ENCODE measurements at places on chromosomes 2 and 18. TPM values are rescaled to one million over a fixed set of nuclear protein-coding genes. Genes with fewer than 3 reads are reported as not detected.

DNA sequence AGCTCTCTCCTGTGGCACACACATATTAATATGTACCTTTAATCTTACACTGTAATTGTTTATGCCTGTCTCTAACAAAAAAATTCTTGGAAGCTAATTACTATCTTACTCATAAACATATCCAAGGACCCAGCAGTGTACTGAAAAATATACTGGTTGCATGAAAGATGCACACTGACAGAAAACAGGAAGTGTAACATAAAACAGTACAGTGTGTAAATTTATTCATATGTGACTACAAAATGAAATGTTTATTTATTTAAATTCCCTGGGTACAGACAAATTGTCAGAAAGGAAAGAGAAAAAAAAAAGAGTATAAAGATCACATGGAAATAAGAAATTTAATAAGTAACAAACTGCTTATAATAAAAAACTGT is 28.5 kb downstream of the TMEM131 start:
- DNase-seq: no peak

DNA sequence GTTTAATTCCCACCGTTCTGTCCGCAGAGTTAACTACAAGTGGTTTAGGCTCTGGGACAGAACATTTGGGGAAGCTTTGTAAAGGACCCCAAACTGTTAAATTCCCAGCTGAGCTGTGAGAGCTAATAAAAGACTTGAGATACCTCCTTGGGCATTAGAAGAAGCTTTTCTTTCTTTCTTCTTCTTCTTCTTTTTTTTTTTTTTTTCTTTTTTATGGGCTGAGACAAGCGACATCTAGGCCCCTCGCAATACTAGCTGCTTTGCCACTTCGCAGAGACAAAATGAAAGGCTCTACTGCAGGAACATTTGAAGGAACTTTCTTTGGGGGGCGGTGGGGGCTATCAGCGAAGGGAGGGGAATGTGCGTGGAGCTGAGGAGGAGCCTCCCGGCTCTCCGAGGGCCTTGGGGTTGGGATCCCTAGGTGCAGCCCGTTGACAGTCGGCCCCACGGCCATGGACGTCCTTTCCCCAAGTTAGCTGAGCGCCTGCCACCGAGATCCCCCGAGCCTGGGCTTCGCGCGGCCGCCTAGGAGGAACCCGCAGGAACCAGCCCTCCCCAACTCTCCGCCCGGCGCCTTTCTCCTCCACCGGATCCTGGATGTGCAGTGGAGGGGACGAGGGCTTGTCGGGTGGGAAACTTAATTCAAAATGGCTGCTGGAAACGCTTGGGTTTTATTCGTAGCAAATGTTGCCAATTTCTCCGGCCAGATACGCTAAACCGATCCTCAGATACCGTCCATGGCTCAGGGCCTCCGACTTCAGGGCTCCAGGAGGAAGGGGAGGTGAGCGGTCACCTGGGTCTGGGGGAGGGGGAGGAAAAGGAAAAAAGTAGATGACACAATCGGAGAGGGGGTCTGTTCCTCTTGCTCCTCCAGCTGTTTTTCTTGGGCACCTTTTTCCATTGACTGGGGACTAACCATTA is 4.2 kb downstream of the MEIS1 start:
- peak; percentile 58 for DNase-seq

FHL2 gene
- polyA plus RNA-seq: 23.4 TPM

POTEI gene
- polyA plus RNA-seq: not detected

GRCh38 chr2:106749823-106750222 is 136.1 kb downstream of the ST6GAL2 start:
- no peak for DNase-seq

DNA sequence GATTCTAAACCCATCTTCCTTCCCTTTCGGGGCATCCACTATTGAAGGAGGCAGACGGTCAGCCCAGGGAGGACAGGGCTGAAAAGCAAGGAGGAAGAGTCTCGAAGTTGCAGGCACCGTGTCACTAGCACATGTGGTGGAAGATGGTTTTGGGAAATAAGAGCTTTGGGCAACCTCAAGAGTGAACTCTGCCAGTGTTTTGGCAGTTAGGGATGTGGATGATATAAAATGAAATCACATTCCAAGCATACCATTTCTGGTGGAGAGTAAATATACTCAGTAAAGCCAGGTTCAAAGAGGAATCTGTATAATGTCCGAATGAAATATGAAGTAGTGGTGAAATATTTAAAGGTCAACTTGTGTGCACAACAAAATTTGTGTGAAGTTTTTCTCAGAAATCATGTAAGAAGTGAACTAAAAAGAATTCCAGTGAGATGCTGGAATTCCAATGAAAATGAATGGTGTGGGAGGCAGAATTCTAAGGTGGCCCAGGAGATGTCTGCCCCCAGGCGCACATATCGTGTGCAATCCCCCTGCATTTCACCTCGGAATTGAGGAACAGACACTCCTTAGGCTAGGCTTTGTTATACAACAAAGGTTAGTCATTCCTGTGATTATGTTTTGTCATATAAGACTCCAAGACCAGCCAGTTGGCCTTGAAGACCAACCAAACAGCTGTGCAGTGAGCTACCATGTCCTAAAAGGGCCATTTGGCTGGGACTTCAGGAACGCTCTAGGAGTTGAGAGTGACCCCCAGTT is 147.1 kb downstream of the SH3BP4 start:
- no peak for DNase-seq

GRCh38 chr18:46652372-46652771 is 4.6 kb downstream of the LOXHD1 start:
- no peak for DNase-seq

DNA sequence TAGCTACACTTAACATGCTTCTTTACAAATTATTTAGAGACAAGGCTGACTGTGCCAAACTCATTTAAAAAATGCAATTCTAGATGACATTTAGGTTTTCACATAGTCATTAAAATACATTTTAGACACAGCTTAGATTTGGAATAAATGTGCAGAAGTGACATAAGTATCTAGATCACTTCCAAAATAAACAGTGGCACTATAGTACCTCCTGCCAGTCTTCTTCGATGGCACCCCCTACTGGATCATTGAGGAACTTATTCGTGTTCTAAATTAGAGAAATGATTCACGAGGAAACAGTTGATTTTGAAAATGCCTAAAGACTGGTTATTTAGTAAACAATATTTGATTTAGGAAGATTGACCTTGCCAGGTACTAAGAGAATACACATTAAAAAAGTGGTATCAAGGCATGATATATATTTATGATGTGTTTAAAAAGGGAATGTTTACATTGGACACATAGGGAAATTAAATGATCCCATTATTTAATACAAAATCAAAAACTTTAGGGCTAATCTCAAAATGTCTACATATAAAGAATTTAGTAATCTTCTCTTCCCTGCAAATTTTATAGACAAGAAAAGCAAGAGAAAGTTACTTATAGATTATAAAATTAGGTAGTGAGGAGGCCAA is 323.9 kb downstream of the XIRP2 start:
- DNase-seq: peak; percentile 63

GRCh38 chr2:126787289-126787688 is 111.4 kb upstream of the TEX51 start:
- DNase-seq: no peak

DNA sequence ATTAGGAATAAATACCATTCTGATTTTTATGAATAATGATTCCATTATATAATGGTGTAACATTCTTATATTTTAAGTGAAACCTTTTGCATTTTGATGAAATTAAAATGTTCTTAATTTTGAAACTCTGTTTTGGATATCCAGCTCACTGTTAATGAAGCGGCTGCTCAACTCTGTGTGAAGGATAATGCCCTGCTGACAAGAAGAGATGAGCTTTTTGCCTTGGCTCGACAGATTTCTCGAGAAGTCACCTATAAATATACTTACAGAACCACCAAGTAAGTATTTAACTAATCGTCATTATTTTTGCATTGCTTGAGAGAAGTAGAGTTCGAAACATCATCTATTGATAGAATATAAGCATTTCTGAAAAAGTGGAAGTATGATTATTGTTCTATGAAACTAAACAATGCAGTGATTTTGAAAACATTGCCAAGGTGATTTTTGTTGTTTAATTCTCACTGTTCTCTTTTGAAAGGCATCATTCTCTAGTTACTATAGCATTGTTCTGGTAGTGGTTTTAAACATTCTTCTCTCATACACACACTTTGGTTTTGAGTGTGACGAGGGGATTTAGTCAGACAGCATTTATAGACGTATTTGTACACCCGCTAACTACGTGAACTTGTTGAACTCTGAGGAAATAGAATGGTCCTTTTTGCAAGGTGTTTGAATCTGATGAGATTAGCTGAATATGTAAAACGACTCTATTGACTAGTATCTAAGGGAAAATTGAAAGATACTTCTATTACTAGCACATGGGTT is 21.5 kb downstream of the NAB1 start:
- DNase-seq: no peak

- DNase-seq: no peak
Measured at GRCh38 chr18:49967171-49967570, 153.8 kb upstream of the ACAA2 start.

PRKAG3 gene
- polyA plus RNA-seq: not detected

GRCh38 chr2:37523814-37524362 is 147.6 kb downstream of the CDC42EP3 start:
- DNase-seq: no peak

DNA sequence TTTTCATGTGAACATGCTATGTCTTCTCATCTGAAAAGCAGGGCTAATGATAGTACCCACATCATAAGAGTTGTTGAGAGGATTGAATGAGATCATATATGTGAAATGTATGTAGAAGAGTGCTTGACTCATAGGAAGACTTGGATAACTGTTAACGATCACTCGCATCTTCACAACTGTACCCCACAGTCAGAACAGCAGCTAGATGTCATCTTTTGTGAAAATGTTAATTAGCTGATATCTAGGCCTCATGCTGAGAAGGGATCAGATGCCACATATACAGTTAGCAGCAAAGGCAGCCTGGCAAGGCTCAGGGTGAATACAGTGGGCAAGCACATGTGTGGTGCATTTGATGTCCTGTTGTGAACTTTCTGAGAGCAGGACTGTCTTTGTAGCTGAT is 24.2 kb downstream of the MAP3K20 start:
- no peak for DNase-seq

DNA sequence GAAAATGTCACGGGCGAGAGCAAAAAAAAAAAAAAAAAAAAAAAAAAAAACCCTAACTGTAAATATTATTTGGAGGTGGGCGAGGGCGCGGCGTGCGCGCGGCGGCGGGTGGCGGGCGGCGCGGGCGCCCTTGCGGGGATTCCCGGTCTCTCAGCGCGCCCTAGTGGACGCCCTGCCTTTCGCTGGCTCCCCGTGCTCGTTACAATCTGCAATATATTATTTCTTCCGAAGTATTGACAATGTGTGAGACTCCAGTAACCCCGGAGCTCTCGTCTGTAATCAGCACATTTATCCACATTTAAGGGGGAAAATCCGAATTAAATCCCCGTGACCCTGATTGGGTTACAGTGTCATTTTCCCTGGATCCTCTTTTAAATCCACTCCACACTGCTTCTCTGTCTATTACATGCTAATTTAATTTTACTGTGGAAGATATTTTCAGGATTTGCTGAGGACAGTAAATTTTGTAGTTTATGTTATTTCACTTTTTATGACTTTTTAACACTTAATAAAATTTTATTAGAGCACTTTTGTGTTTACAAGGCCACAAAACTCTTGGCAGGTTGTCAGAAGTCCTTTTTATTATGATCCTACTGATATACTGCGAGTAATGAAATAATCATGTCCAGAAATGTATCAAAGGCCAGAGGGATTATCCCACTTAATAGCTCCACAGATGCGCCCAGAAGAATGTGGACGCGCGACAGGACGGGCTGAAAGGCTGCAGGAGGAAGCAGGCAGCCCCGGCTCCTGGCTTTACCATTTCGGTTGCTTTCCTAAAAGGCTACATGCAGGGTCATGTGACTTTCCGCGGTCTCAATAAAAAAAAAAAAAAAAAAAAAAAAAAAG is 369.1 kb downstream of the MTX2 start:
- peak; percentile 83 for DNase-seq

- peak; percentile 12 for DNase-seq
Measured at GRCh38 chr2:229922449-229923386, at the start of gene FBXO36. Gene FBXO36, plus strand, starts transcription at chr2:229922503. Its CDS starts 11 bp downstream, at chr2:229922514.

GRCh38 chr2:190843890-190844699 is 36.5 kb upstream of the GLS start:
- DNase-seq: no peak

DNA sequence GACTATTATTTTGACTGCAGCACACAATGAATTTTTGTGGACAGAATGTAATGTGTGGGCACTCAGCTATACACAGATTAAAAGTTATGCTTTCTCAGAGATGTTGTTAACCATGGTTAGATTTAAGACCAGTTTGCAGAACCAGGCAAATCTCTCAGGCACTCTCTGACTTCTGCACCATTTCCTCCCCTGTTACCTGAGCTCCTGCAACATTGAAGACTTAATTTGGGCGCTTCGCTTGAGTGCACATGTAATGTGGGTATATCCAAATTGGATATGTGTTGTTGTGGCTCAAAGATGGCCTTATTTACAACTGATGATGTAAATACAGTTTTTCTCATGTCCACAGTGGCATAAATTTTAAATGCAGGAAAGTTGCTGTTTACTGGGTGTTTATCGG is 469.4 kb downstream of the PTPRM start:
- no peak for DNase-seq

GRCh38 chr2:119414894-119415293 is 16.8 kb upstream of the TMEM37 start:
- DNase-seq: no peak

- no peak for DNase-seq
Measured at GRCh38 chr2:205717175-205717846, 35.0 kb downstream of the NRP2 start.

DNA sequence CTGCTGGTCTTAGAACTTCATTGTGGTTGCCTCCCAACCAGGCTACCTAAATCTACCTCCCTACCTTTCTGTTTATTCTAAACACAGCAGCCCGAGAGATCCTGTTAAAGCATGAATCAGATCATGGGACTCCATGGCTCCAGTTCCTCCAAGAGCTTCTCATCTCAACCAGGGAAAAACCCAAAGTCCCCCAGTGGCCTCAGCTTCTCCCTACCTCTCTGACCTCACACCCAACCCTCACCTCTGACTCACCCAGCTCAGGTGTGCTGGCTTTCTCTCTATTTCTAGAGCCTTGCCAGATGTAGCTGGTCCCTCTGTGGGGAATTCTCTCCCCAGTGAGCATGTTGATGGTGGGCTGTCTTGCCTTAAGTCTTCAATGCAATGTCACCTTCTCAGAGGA is 93.8 kb upstream of the COPS8 start:
- no peak for DNase-seq

- no peak for DNase-seq
Measured at GRCh38 chr2:181313845-181314244, 143.3 kb upstream of the ITGA4 start.

GRCh38 chr2:2731101-2731815 is 400.2 kb upstream of the MYT1L start:
- peak; percentile 56 for DNase-seq

GRCh38 chr2:176151442-176152287 is at the start of gene HOXD4:
Gene HOXD4, plus strand, starts transcription at chr2:176151550. Its CDS starts 84 bp downstream, at chr2:176151634.
- DNase-seq: no peak

DNA sequence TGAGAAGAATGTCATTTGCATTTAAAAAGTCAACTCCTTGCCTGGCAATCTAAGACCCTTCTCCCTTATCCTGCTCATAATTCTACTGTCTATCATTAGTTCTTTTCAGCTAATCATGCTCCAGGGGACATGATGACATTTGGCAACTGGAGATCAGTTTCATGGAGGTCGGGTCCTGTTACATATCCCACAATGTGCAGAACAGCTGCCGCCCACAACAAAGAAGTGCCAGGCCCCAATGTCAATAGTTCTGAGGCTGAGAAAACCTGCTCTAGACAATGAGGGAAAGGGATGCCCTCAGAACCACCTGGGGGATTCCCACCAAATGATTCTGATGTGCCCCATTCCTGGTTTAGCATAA is 53.4 kb upstream of the IL1RL1 start:
- no peak for DNase-seq

Measured in kidney (tissue), 22 donors.